ENCODE measurements at places on chromosomes 7 and 10.

DNA sequence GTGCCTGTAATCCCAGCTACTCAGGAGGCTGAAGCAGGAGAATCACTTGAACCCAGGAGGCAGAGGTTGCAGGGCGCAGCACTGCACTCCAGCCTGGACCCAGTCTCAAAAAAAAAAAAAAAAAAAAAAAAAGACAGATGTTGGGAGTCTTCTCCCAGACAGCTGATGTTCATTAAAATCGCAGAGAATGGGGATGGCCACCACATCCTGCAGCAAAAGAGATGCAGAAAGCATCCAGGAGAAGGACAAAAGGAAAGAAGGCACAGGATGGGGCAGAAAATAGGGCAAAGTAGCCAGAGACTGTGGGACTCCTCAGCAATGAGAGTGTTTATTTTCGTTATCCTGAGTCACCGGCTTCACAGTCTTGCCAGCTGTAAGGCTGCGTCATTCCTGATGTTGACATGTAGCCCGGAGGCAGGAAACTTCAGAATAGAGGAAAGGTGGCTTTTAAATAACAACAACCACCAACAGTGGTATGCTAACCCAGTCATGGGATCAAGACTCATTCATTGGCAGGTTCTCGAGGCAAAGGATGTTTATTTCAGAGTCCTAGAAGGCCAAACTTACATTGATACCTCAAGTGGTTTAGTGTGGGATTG, 149.5 kb upstream of the SVIL start:
- DNase-seq = no peak

DNA sequence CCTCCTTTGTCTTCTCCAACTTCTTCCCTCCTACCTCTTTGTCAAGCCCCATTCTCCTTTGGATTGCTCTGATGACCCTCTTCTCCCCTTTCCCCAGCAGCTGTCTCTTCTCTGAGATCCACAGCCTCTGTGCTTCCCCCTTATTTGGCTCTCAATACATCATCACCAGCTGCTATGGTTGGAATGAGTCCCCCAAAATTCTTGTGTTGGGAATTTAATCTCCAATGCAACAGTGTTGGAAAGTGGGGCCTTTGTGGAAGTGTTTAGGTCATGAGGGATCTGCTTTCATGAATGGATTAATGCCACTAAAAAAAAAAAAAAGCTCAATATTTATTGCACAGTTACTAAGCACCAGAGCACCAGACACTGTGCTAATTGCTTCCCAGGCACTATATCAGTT, 39.2 kb upstream of the FRMD4A start:
- no peak for DNase-seq

- no peak for DNase-seq
Measured at GRCh38 chr10:43253461-43254198, 13.2 kb downstream of the RASGEF1A start.

GRCh38 chr7:33075818-33076518, 13.4 kb upstream of the NT5C3A start:
- no peak for DNase-seq

DNA sequence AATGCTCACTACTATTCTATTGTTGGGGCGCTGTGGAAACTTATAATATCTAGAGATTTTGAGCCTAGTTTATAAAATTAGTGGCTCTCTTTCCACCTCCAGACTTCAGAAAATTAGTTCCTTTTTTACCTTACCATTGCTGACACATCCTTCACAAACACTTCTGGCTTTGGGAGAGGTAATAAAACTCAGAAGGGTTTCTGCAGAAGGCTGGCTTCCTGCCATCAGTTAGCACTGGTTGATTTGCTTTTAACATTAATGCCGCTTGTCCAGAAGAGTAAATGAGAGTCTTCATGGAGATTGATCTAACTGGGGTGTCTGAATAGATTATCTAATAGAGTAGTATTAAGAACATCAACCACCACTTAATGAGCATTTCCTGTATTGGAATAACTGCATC, 20.3 kb downstream of the ACSM6 start:
- DNase-seq = no peak

DNA sequence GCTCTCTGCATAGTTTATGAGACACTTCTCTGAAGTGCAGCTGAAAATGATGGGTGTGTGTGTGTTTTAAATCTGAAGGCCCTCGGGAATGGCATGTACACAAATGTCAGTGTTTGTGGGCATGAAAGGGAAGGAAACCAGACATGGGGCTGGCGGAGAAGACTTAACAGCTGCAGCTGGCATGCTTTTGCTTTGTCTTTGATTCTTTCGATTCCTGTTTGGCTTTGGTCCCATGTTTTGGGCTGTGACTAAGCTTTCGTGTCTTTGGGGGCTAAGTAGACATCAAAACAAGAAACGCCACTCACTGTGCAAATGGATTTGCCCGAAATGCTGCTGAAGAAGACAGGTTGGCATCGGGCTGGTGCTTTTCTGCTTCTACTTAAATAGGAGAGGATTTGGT, 179.3 kb downstream of the PFKFB3 start:
- DNase-seq = peak; percentile 39

GRCh38 chr7:18013936-18014335, 13.7 kb downstream of the PRPS1L1 start:
- no peak for DNase-seq

GRCh38 chr10:72746426-72747363, 54.8 kb downstream of the MCU start:
- DNase-seq = no peak

- no peak for DNase-seq
Measured at GRCh38 chr7:149714910-149715471, 58.4 kb downstream of the ZNF467 start.

- DNase-seq = no peak
Measured at GRCh38 chr10:3140280-3140679, 32.3 kb downstream of the PITRM1 start.

All from GM10248 (cell line).